ENCODE measurements at places on chromosomes 11 and 22.

GRCh38 chr11:30811226-30811755, 225.1 kb upstream of the MPPED2 start:
- DNase-seq: no peak

- no peak for DNase-seq
Observed at GRCh38 chr22:33220476-33221080, 162.4 kb upstream of the SYN3 start.

GRCh38 chr11:11344045-11344444, 9.0 kb downstream of the CSNK2A3 start:
- no peak for DNase-seq

- DNase-seq: no peak
Observed at GRCh38 chr22:32574958-32575910, 100.6 kb downstream of the FBXO7 start.

- DNase-seq: no peak
Observed at GRCh38 chr11:126136507-126136906, 73.8 kb upstream of the CDON start.

Data from stimulated activated CD8-positive, alpha-beta memory T cell treated with anti-CD3 and anti-CD28 coated beads, Interleukin-2, amount 100 ng/mL, for 1 hour (primary cell).